ENCODE measurements at places on chromosomes 7 and 10.

GRCh38 chr7:106041140-106041717, 70.9 kb downstream of the SYPL1 start:
- no peak for DNase-seq

GRCh38 chr10:121927318-121927840, 452 bp downstream of the ATE1 start:
- no peak for DNase-seq

DNA sequence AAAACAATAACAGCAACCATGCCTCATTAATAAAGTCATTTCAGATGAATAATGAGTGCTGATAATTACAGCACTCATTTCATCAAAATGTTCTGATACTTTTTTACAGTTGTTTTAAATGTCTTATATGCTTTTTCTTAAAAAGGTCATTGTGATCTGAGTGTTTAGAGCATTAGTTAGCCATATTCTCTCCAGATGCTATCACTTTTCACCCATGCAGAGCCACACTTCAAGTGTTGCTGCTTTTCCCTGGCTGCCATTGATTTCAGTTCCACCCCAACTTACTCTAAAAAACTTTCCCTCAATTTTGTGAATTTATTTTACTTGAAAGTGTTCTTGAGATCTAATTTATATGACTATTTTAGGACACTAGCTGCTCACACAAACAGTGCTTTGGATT, 41.8 kb downstream of the NUP205 start:
- no peak for DNase-seq

- DNase-seq: no peak
Measured at GRCh38 chr7:143367972-143368371, 5.5 kb upstream of the FAM131B start.

DNA sequence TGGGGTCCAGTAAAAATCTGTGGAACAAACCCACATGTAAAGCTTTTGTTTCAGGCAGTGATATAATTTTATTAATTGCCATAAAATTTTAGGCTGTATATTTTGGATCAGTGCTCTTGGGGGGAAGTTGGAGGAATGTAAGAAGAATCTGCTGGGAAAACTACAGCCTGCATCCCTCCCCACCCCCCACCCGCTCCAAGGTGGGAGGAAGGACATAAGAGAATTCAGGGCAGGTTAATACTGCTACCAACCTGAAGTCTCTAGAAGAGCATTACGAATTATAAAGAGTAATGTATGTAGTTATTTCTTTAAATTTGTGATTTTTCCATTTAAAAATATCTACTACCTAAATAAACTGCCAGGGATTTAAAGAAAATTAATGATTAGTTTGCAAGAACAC, 47.2 kb upstream of the GPR37 start:
- DNase-seq: no peak

DNA sequence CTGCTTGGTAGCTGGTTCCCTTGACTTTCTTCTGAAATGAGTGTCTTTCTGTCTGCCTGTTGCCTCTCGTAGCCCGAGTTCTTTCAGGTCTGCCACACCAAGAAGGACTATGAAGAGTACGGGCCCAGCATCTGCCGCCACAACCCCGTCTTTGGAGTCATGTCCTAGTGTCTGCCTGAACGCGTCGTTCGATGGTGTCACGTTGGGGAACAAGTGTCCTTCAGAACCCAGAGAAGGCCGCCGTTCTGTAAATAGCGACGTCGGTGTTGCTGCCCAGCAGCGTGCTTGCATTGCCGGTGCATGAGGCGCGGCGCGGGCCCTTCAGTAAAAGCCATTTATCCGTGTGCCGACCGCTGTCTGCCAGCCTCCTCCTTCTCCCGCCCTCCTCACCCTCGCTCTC, 94.8 kb downstream of the ACTR3B start:
- no peak for DNase-seq
